ENCODE measurements at places on chromosomes 2 and 18. TPM values are rescaled to one million over a fixed set of nuclear protein-coding genes. Genes with fewer than 3 reads are reported as not detected.

The OR6B2 gene
- 2.8 TPM for total RNA-seq

GRCh38 chr2:3241971-3242746 lies 135.5 kb downstream of the EIPR1 start:
- no peak for DNase-seq

GRCh38 chr18:63150326-63150725 lies 169.2 kb downstream of the BCL2 start:
- DNase-seq: no peak

DNA sequence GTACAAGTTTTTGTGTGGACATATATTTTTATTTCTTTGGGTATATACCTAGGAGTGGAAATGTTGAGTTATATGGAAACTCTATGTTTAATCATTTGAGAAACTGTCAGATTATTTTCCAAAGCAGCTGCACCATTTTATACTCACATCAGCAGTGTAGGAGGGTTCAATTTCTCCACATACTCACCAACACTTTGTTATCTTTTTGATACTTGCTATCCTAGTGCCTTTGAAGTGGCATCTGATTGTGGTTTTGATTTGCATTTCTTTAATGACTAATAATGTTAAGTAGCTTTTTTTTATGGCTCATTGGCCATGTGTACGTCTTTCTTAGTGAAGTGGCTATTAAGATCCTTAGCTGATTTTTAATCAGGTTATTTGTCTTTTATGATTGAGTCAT lies 64.7 kb upstream of the SLC8A1 start:
- DNase-seq: no peak

The ACMSD gene
- not detected for total RNA-seq

- DNase-seq: no peak
Measured at GRCh38 chr2:71457123-71457915, 4.0 kb downstream of the DYSF start.
